ENCODE measurements at places on chromosomes 5 and 9. TPM values are rescaled to one million over a fixed set of nuclear protein-coding genes. Genes with fewer than 3 reads are reported as not detected.

GRCh38 chr9:106885451-106885850 is 22.5 kb downstream of the ZNF462 start:
- DNase-seq = peak; percentile 94

GRCh38 chr5:74126294-74126693 is 500.3 kb downstream of the ARHGEF28 start:
- no peak for DNase-seq

DNA sequence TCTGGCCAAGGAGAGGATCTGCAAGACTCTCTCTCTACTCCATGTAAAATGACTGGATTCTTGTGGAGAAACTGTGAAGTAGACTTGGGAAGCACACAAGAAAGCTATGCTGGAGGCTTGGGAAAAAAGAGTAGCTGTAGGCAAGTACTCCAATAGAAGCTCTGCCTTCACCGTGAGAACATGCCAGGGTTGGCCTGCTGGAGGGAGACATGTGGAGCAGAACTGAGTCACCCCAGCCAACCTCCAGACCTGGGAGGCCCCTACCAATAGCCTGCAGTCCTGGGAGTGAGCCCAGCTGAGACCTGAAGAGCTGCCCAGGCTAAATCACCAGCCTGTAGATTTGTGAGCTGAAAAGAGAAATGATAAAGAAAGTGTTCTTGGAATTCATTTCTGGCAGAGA is 66.6 kb downstream of the DEPDC1B start:
- peak; percentile 17 for DNase-seq

GRCh38 chr5:158387499-158387898 is 528.6 kb upstream of the CLINT1 start:
- DNase-seq = no peak

The TRMT10B gene
- total RNA-seq = 2.0 TPM

- DNase-seq = peak; percentile 15
Observed at GRCh38 chr9:126723807-126724172, 81.0 kb upstream of the ZBTB43 start.

The DOCK2 gene
- total RNA-seq = 6.1 TPM

- peak; percentile 78 for DNase-seq
Observed at GRCh38 chr9:137611623-137612609, 6.4 kb downstream of the ARRDC1 start.

All from LHCN-M2 (cell line).